ENCODE measurements at places on chromosomes 12 and 14. TPM values are rescaled to one million over a fixed set of nuclear protein-coding genes. Genes with fewer than 3 reads are reported as not detected.

DNA sequence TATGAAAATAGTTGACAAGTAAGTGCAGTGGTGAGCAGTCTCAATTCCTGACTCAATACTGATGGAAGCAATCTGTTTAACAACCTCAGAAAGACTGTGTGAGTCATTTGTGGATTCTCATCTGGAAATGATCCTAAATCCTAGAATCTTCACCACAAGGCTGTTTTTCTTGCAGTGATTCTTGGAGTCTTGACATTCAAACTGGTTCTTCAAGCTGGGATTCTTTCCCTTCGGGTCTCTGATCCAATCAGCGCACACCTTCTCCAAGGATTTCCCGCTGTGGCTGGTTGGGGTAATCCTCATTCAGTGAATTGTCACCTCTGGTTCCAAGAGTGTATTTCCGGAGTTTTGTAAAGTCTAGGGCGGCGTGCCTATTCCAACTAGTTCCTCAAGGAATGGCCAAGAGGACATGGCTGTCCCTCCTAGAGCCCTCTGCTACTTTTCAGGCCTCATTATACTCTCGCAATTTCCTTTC is 37.7 kb upstream of the FOXJ2 start:
- no peak for DNase-seq

DNA sequence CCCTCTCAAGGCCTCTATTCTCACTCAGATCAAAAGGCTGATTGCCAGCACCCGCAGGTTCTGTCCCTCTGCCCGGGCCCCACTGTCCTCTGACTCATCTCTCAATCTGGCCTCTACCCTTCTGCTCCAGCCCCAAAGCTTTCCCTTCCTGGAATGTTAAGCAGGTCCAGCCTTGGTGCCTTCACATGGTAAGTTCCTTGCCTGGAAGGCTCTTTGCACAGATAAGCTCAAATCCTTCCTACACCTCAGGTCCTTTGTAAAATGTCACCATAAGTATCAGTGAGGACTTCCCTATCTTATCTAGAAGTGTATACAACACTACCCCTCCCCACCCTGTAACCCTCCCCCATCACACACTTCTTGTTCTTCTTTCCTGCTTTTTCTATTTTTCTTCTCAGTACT is 22.2 kb downstream of the LPCAT3 start:
- DNase-seq, result no peak

DNA sequence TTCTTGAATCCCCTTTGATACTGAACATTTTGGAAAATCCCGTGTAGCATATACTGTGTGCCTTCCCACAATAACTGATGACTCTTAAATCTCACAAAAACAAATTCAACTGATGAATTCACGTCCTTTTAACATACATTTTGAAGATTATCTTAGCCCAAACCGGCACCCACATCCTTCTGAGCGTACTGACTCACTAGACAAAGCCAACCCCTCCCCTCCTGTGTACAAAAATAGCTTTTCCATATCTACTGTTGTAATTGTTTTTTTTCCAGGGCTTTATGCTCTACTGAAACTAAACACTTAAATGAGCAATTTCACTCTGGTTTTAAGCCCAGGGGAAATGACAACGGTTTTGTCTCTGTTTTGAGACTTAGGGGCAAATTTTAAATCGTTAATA is 109.4 kb upstream of the ATF7IP start:
- no peak for DNase-seq

GRCh38 chr12:108461058-108461660 is 53.9 kb upstream of the FICD start:
- DNase-seq, result no peak

DNA sequence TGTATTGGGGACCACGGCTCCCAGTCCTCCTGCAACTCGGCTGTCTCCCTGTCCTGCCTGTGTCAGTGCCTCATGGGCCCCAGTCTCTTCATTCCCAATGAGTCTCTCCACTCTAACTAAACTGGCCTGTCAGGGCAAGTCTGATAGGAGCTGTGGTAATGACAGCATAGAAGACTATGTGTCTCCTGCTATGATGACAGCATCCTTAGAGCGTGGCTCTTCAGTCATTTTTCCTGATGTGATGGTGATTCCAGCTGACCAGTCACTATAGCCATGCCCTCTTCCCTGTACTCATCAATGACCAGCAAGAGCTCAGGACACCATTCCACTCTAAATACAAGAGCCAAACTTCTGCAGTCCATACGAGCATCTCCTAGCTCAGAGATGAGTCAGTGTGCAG is 339.8 kb downstream of the PCNX1 start:
- DNase-seq, result no peak

ALDH1L2 gene
- 1.4 TPM for total RNA-seq
